Activated naive CD4-positive, alpha-beta T cell treated with anti-CD3 and anti-CD28 coated beads, Interleukin-2, amount 50 U/mL, for 72 hours (primary cell): ENCODE measurements at places on chromosomes 5 and 9. TPM values are rescaled to one million over a fixed set of nuclear protein-coding genes. Genes with fewer than 3 reads are reported as not detected.
A peak's percentile ranks its signal among the peaks of the same experiment; 100 is the strongest.

MARCOL gene
- total RNA-seq: not detected

MYMK gene
- total RNA-seq: not detected

- DNase-seq: no peak
Observed at GRCh38 chr9:68482548-68482947, 58.1 kb downstream of the TMEM252 start.

PCDHA12 gene
- not detected for total RNA-seq

- DNase-seq: no peak
Observed at GRCh38 chr9:134678666-134679443, 37.3 kb downstream of the COL5A1 start.

SHOC1 gene
- not detected for total RNA-seq

GRCh38 chr5:4159681-4160080, 564.0 kb downstream of the IRX1 start:
- no peak for DNase-seq

GRCh38 chr5:108557686-108558085, 175.8 kb upstream of the FBXL17 start:
- no peak for DNase-seq

NRG2 gene
- total RNA-seq: 0.06 TPM

- no peak for DNase-seq
Observed at GRCh38 chr5:65823204-65823603, 101.2 kb downstream of the NLN start.

DNA sequence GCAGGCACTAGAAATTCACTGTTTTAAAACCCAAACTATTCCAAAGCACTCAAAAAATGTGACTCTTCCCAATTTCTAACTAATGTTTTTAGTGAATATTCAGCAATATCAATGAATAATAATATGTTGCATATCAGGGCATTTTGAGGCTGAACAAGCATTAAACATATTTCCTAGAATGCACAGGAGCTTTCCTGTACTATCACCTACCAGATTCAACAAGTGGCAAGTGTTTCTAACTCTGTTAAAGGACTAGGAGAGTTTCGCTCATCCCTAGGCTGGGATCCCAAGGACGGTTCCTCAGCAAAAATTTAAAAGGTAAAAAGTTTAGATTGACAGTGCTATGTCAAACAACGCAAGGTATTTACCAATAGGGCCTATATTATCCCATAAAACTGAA, 21.0 kb downstream of the GNE start:
- no peak for DNase-seq

- no peak for DNase-seq
Observed at GRCh38 chr5:3311433-3311832, 284.2 kb upstream of the IRX1 start.

- DNase-seq: no peak
Observed at GRCh38 chr5:88839238-88839637, 43.7 kb downstream of the MEF2C start.

GRCh38 chr9:96185518-96186156, 116.3 kb downstream of the HSD17B3 start:
- DNase-seq: no peak

- no peak for DNase-seq
Observed at GRCh38 chr9:81906671-81907070, 21.6 kb upstream of the SPATA31D4 start.

GRCh38 chr9:3863686-3864085, 337.9 kb upstream of the RFX3 start:
- DNase-seq: no peak

ZNF483 gene
- total RNA-seq: 8.2 TPM

DMRT3 gene
- not detected for total RNA-seq

DNA sequence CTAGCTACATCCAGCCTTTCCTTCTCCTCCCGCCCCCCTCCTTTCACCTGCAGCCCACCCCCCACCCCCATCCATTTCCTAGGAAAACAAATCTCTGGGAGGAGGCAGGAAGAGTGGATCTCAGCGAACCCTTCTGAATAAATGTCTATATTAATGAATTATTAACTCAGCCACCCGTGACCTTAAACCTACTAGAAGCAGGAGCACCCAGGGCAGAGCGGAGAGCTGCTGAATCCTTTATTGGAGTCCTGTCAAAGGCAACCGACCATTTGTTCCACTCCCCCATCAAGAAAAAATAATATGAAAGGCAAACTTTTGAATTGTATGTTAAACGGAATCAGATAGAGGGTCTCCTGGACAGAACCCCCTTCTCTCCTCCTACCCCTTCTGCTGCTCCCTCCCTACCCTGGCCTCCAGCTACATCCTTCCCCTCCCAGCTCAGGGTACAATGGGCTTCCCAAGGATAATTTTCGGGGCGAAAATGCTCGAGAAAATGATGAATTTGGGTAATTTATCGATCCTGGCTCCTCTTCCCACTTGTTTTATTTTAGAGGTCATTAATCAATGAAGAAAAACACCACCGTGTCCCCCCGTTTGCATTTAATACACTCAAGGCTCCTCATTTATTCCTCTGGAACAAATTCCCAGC, 3.3 kb upstream of the PRDM6 start:
- DNase-seq: no peak

DNA sequence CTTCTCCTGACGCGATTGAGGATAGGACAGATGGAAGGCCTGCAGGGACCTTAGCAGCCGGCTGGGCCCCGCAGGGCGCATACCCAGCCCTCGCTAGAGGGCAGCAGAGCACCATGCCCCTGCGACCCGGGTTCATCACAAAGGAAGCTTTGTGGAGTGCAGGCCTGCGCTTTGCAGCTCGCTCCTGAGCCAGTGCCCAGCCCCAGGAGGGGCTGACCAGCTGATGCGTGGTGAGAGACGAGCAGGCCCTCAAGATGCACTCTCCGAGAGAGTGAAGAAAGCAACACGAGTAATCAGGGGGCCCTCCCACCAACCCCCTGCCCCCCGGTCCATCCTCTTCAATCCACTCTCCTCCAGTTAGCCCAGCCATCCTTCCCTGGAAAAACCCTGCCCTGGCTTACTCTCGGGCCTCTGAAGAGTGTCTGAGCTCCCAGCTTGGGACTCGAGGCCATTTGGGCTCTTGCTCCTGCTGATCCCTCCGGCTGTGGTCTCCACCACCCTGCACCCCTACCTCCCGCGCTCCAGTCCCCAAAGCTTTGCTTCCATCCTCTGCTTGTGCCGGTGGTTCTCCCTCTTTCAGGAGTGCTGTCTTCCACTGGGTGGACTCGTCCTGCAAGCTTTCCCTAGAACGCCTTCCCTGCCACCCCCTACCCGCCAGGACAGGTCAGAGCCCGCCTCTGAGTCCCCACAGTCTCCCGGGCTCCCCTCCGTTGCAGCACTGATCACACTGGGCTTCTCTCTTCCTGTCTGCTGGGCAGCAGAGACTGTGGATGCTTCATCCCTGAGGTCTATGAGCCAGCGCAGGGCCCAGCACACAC, 9.1 kb upstream of the KIF12 start:
- peak; percentile 79 for DNase-seq

TRIM32 gene
- total RNA-seq: 6.9 TPM

- no peak for DNase-seq
Observed at GRCh38 chr5:97000391-97000790, 64.5 kb downstream of the LNPEP start.

DNA sequence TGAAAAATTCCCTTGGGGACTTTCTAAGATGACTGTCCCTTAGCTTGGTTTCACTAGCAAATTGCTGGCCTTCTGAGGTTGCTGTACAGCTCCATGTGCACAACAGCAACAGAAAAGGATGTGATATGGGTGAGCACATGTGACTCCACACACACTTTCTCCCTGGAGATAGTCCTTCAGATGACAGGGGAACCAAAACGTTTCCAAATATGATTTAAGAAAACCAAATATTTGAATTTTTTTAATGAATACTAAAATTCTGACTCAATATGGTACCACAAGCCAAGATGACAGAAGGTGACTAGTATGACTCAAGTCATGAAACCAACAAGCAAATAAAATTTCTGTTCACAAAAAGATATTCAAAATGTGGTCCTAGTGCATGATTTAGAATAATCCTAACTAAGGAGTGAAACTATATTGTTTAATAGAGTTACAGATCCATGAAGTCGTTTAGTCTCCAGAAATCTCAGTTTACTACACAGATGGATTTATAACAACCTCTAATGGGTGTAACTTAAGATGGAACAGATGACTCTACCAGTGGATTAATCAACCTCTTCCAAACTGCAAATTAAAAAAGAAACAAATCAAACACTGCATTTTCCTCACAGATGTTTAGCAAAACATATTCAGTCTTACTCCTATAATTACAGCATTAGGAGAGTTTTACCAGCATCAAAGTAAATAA, 144.8 kb upstream of the PIK3R1 start:
- no peak for DNase-seq

DNA sequence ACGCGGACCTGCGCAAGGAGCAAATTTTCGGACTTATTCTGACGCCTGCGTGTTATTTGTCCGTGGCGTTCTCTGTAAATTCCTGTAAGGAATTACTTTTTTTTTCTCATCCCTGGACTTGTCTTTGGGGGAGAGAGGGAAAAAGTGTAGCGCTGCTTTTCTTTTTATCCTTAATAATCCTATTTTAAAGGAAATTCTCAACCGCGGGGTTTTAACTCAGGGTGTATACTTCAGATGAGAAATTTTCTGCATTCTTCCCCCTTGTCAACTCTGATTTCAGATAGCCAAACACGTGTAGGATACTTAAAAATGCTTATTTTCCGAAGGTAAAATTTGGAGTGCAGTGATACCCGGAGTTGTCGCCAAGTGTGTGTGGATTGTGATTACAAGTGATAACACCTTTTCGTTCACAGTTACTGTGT, 853 bp downstream of the DCP2 start:
- DNase-seq: no peak

GRCh38 chr5:110965773-110966581, 105.5 kb upstream of the TSLP start:
- DNase-seq: no peak

TRIM7 gene
- total RNA-seq: 4.8 TPM

DNA sequence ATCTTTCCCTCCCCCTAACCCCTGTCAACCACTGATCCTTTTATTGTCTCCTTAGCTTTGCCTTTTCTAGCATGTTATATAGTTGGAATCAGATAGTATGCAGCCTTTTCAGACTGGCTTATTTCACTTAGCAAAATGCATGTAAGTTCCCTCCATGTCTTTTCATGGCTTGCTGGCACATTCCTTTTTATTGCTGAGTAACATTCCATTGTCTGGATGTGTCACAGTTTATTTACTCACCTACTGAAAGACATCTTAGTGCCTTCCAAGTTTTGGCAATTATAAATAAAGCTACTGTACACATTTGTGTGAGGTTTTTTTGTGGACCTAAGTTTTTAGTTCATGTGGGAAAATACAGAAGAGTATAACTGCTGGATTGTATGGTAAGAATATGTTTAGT, 230.1 kb downstream of the PBX3 start:
- DNase-seq: no peak

DNA sequence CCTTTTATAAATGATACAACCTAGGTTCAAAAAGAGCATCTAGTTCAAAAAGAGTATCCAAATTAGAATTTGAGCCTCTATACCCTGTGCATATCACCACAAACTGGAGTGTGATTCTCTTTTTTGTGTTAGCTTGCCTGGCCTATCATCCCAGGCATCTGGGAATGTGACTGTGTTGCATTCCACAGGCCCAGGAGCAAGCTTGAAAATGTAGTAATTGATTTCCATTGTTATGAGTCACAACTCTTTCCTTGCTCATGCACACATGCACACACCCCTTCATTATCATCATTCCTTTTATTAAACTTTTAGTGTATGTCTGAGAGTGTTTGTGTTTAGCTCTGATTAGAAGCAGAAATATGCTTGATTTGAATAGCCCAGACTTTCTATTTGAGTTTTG, 75.2 kb downstream of the FCHO2 start:
- DNase-seq: no peak
